Stimulated activated CD4-positive, alpha-beta T cell treated with anti-CD3 and anti-CD28 coated beads, Interleukin-2, amount 100 ng/mL, for 4 hours (primary cell): ENCODE measurements at places on chromosomes 16 and 17.

GRCh38 chr17:5686074-5686635, 101.8 kb upstream of the NLRP1 start:
- no peak for DNase-seq

DNA sequence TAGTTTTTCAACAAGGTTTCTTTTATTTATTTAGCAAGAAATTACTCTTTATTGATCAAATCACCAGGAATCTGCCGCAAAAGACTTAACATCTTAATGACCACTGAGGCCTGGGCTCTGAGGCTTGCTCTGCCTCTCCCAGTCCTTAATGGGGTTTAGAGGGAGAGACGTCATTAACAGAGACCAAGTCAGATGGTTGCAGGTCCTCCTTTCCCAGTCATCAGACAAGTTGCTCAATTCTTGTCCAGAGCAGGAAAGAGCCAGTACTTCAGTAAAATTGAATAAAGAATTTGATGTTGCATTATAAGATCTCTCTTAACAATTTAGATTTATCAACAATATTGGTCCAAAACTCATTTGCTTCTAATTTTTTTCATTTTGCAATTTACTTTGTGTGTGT, 2.0 kb downstream of the SEPHS2 start:
- DNase-seq, result no peak

- DNase-seq, result no peak
Measured at GRCh38 chr17:82703935-82704865, 5.7 kb upstream of the RAB40B start.

DNA sequence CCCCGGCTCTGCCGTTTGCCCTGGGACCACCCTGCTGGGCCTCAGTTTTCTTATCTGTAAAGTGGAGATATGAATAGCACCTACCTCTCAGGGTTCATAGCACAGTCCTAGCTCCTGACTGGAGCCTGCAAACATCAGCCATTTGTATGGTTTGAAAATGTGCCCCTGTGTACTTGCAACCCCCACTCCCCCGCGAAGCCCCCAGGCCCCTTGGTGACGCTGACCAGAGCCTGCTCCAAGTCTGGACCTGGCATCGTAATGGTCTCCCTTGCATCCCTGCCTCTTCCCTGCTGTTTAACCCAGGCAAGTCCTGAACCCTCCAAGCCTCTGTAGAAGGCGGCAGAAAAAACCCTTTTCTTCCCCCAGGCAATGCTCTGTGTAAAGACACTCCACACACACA, 128.0 kb downstream of the IRF8 start:
- DNase-seq, result no peak
